ENCODE measurements at places on chromosomes 13 and 19.

- peak; percentile 56 for DNase-seq
Measured at GRCh38 chr13:27379694-27380641, 44.5 kb upstream of the GTF3A start.

DNA sequence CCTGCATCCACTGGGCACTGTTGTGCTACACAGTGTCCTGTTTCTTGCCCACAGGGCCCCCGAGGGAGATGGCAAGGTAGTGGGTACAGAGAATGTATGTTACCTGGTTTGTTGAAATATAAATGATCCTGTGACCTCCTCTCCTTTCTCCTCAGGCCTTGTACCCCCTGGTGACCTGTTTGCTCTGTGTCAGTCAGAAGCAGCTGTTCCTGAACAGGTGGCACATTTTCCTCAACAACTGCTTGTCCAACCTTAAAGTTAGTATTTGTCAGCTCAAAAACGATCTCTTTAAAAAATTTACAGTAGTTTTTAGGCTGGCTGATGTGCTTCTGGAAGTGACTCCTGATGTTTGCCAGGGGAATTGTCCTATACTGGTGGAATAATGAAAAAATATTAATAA, 105.1 kb downstream of the FRY start:
- no peak for DNase-seq

GRCh38 chr13:79385694-79386093, 20.4 kb downstream of the RBM26 start:
- DNase-seq: no peak

DNA sequence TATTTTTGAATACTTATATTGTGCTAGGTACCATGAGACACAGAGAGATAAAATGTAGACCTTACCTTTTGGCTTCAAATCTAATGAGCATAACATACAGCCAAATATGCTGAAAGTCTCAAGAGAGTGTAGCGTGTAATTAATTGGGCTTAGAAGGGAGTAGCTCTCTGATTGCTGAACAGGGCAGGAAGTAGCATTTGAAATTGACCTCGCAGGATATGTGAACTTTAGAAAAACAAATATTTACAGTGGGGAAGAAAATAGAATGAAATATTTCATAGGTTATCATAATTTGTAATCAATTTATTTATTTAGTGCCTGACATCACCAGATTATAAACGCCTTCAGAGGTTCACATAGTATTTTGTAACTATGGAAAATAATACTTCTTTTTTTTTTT, 327.1 kb downstream of the RFC3 start:
- DNase-seq: no peak

GRCh38 chr19:48450863-48451262, 4.5 kb upstream of the KCNJ14 start:
- DNase-seq: no peak

GRCh38 chr13:50910485-50910805, 854 bp downstream of the RNASEH2B start:
- DNase-seq: no peak

DNA sequence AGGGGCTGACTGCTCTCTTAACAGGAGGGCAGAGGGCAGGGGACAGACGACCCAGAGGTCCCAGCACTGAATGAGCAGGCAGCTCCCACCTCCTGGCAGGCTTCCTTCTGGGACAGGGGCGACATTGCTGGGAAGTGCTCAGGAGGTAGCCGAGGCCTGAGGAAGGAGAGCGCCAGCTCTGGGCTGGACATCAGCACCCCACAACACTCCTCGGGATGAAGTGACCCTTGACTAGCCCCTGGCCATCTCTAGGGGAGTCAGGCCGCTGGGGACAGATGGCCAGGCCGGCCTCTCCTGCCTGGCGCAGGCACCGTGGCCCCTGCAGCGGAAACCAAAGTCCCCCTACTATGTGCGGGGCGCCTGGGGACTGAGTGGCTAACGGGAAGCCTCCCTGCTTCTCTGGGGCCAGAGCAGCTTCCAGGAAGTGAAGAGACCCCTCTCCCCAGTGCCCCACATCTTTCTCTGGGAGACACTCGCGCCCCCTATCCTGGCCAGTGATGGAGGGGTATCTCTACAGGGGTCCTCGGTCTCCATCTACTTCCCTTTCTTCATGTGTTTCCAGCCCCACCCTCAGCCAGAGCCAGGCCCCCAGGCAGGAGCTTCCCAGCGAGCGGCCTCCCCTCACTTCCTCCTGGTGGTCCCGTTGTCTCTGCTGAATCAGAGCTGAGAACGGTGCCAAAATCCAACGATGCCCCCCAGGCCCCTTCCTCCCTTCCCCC, 10.1 kb downstream of the PRR36 start:
- DNase-seq: no peak

DNA sequence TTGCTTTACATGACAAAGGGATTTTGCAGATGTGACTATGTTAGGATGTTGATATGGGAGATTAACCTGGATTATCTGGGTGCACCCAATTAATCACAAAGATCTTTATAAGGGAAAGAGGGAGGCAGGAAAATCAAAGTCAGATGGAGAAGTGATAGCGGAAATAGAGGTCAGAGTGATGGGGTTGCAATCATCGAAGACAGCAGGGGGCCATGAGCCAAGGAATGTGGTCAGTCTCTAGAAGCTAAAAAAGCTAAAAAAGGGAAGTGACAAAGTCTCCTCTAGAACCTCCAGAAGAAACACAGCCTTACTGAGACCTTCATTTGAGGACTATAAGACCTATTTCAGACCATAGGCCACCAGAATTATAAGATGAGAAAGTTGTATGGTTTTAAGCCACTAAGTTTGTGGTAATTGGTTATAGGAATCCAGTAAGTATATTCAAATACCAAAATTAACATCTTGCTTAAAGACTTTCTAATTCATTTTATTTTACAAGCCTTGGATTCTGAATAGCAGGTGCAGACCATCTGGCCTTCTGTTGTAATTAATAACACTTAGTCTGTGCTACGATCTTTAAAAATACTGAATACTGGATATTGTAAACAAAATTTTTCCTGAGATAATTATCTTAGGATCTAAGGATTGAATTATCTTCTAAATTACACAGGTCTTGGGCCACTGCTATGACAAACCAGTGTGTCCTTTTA, 493.4 kb upstream of the PCDH20 start:
- no peak for DNase-seq

- no peak for DNase-seq
Measured at GRCh38 chr19:53962887-53963431, at the start of gene CACNG8. Gene CACNG8 (plus strand): TSS chr19:53962937.

- no peak for DNase-seq
Measured at GRCh38 chr13:91169321-91170050, 178.0 kb upstream of the MIR17HG start.

DNA sequence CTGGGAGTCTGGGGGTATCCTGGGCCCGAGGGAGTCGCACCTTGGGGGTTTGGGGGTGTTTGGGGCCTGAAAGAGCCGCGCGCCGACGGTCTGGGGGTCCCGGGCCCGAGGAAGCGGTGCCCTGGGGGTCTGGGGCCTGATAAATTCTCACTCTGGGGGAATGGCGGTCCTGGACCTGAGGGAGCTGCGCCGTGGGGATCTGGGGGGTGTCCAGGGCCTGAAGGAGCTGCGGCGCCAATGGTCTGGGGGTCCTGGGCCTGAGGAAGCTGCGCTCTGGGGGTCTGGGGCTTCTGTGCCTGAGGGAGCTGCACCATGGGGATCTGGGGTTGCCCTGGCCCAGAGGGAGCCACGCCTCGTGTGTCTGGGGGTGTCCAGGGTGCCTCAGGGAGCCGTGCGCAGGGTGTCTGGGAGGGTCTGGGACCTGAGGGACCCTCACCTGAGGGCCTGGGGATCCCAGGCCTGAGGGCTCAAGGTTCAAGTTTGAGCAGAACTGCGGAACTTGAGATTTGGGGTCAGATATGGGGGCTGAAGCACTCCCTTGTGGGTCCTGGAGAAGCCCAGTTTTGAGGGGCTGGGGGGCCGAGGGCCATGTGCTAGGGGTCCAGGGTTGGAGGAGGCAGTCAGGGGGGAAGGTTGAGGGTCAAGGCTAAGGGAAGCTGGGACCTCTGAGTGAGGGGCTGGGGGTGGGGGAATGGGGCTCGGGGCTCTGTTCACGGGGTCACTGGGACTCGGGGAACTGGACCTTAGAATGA, 1.1 kb downstream of the HDGFL2 start:
- DNase-seq: no peak

- DNase-seq: no peak
Measured at GRCh38 chr19:31804668-31805067, 455.4 kb upstream of the TSHZ3 start.

DNA sequence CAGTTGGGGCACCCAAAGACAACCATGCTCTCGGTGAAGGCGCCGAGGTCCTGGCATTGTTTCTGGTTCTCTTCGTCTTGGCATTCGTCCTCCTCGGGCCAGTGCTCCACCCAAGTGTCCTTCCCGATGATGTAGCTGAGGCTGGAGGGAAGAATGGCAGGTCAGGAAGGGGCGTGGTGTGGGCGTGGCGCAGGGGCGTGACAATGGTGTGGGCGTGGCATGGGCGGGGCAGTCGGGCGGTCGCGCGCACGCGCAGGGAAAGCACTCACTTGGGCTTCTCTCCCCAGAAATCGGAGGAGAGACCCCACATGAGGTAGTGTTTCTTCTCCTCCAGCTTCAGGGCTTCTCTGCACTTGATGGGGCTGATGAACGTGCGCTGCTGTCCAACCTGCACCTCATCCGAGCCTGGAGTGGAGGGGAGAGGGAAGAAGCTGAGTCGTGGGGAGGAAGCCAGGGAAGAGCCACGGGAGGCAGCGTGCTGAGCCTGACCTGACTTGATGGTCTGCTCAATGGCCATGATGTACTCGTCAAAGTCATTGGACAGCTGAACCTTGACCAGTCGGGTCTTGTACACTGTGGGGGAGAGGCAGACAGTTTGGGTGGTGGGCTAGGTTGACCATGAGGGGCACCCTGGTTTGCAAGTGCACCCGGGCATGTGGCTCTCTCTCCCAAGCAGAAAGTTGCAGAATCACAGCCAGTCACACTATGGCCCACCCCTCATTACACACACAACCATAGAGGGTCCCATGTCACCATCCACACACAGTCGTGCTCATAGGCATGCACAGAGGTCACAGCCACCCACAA, 8.1 kb upstream of the TNFSF14 start:
- no peak for DNase-seq

DNA sequence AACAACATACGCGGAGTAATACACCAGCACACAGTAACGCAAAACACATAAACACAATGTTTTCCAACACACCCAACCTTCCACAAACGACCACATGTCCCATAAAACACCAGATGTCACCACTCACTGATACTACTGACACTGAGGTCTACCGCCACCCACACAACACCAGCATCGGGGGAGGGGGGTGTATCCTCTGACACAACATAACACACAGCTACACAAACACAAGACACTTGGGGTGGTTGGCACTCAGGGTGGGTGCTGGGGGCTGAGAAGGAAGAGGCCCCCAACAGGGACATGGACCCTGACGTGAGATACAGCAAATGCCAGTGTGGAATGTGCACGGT, 1.5 kb upstream of the KCNN4 start:
- DNase-seq: no peak

DNA sequence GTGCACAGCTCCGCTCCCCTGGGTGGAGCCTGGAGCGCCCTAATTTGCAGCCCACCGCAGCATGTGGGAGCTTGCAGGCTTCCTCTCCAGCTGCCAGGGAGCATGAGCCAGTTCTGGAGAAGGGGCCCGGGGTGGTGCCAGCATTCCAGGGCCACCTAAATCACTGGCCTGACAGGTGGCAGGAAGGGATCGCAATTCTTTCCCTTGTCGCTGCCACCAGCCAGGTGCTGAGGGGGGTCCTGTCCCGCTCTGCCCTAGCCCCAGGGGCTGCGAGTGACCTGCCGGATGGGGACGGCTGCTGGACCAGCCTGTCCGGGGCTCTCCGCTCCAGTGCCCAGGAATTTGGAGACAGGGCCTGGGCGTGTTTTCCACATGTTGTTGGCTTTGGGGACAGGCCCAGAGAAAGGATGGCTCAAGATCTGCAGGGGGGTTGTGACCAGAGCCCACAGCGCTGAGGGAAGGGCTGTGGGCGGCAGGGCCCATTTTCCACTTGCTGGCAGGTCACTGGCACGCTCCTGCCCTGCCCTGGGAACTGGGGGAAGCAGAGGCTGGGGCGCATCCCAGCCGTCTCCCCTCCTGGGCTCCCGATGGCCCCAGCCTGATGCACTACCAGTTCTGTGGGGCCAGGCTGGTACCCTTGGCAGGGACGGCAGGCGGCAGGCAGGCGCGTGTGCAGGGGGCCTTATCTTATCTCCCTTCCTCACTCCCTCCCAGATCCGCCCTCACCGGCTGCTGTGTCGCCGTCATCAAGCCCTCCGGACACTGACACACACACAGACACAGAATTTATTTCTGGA, 9.5 kb downstream of the NDUFA11 start:
- DNase-seq: no peak

- no peak for DNase-seq
Measured at GRCh38 chr19:4570916-4571304, 11.4 kb upstream of the SEMA6B start.

- no peak for DNase-seq
Measured at GRCh38 chr13:23741879-23742510, 147.2 kb downstream of the MIPEP start.

DNA sequence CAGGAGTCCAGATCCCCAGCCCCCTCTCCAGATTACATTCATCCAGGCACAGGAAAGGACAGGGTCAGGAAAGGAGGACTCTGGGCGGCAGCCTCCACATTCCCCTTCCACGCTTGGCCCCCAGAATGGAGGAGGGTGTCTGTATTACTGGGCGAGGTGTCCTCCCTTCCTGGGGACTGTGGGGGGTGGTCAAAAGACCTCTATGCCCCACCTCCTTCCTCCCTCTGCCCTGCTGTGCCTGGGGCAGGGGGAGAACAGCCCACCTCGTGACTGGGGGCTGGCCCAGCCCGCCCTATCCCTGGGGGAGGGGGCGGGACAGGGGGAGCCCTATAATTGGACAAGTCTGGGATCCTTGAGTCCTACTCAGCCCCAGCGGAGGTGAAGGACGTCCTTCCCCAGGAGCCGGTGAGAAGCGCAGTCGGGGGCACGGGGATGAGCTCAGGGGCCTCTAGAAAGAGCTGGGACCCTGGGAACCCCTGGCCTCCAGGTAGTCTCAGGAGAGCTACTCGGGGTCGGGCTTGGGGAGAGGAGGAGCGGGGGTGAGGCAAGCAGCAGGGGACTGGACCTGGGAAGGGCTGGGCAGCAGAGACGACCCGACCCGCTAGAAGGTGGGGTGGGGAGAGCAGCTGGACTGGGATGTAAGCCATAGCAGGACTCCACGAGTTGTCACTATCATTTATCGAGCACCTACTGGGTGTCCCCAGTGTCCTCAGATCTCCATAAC, at the start of gene APOE:
Gene APOE, plus strand, starts transcription at position 360 of the 724 bp plus-strand sequence. CDS start 829 bp downstream, outside the sequence.
- no peak for DNase-seq
